SIG-M5 (cell line): ENCODE measurements at places on chromosomes 3 and 15.
A peak's percentile ranks its signal among the peaks of the same experiment; 100 is the strongest.

- no peak for DNase-seq
These were observed 224.6 kb downstream of the NLGN1 start for GRCh38 chr3:173622166-173622565.

DNA sequence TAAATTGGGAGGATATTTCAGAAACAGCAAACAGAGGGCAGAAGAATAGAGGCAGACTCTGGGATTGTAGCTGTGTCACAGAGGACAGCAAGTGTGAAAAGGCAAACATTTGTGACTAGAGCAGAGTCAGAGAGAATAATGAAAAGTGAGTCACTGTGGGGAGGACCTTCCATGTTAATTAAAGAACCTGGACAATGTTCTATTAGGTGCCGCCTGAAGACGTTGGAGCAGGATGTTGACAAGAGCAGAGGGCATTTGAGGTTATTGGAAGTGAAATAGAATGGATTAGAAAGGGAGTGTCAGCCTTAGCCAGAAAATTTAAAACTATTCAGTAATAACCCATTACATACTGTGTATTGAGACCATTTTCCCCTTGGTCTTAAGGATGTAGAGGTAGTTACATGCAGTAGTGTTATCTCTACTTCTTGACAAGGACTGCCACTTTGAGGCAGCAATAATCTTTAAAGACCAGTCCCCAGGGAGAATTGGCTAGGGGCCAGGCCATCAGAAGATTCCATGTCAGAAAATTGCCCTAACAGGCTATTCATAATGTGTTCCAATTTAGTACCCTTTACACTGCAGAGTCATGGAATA, 5.8 kb downstream of the ACKR2 start:
- no peak for DNase-seq

DNA sequence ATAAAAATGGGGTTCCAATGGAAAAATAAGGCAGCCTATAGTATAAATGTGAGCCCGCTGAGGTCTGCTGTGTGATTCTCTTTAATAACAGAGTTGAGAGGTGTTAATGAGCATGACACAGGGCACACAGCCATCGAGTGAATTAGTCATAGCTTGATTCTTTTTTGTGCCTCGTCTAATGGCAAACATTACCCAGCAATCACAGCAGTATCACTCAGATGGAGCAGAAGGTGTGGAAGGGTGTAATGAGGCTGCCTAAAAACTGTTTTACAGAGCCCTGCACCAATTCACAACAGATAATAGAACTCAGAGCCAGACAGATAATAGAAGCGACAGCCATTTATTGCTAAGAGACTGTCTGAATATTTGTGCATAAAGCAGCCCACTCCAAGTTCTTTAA, 178.6 kb upstream of the TPRG1 start:
- DNase-seq, result no peak

DNA sequence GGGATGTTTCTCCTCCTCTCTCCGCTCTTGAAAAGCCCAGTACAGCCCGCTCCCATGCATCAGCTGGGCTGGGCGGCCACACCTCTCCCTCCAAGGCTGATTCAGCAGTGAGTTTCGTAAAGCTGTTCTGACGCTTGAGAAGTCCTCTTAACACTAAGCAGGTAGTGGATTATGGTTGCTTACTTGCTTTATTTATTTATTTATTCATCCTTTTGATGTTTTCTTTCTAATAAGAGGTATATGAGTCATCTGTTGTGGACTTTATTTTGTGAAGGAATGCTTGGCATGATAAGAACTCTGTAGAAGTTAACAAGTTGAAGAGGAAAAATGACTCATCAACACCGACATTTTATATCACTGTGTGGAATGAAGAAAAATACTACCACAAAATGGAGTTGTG, 285.0 kb downstream of the SQOR start:
- no peak for DNase-seq

DNA sequence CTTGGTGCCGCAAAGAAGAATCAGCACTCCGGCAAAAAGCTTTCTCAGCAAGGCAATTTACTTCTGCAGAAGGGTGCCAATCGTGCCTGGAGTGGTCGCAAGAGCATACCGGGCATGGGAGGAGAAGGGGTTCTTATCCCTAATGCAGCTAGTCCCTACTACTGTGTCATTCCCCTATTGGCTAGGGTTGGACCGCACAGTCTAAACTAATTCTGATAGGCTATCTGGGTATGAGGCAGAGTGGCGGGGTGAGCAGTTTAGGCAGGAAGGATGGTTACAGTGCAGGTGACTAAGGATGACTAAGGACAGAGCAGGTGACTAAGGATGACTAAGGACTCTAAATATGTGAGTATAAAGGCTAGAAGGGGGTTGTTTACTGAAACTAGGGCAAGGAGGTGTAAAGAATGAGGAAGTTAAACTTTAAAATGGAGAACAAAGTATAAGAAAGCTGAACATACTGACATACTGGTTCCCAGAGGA, 52.9 kb downstream of the PGBD4 start:
- DNase-seq, result no peak

- DNase-seq, result no peak
These were observed 141.6 kb downstream of the SCAPER start for GRCh38 chr15:76763554-76763953.

- no peak for DNase-seq
These were observed 732.4 kb downstream of the CADM2 start for GRCh38 chr3:85691196-85691595.

GRCh38 chr15:88956906-88957305, 43.7 kb upstream of the MFGE8 start:
- DNase-seq, result no peak

- DNase-seq, result no peak
These were observed 14.4 kb upstream of the C3orf80 start for GRCh38 chr3:160210799-160211221.

DNA sequence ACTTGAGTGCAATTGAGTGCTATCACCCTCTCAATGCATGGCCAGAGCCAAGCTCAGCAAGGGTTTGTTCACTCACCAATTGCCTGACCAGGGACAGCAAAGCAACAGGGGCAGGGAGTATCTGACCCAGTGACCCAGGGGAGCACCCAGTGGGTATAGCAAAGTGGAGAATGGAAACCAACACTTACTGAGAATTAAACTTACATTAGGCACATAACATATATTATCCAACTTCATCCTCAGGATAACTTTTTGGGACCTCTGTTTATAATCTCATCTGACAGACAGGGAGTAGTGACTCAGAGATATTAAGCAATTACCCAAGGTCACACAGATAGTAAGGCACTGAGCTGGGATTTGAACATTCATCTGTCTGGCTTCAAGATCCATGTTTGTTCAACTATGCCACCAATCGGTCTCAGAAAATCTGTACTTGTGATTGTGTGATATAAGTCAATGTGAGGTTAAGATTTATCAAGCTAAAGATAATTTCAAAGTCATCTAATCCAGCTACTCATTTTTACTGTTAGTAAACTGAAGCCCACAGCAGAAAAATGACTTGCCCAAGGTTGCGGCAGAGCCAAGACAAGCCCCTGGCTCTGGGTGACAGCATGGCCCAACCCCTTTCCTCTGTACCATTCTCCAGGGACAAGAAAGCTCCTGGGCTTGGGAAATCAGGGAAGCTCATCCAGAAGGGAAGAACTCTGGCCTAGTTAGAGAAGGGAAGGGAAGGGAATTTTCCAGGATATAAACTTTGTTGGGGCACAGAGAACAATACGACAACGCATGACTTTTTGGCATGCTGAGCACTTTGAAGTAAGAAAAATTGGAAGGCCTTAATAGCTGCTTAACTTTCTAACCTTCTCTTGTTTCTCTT, 138.0 kb upstream of the SMAD3 start:
- DNase-seq, result no peak

DNA sequence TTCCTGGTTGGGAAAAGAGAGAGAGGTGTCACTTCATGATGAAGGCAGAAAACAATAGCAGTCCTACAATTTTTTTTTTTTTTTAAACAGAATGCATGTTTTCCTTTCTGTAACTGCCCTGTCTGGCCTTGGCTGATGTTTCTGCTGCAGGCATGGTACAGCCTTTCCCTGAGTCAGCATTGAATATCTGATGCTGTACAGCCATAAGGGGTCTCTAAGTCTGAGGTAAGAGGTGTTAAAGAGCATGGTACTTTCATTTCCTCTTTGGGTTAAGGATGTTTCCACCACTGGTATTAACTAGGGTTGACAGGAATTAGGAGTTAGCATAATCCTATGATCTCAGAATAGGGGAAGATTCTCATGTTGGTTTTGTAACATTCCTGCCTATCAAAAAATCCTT, 147.4 kb downstream of the CHST2 start:
- DNase-seq, result peak; percentile 6

DNA sequence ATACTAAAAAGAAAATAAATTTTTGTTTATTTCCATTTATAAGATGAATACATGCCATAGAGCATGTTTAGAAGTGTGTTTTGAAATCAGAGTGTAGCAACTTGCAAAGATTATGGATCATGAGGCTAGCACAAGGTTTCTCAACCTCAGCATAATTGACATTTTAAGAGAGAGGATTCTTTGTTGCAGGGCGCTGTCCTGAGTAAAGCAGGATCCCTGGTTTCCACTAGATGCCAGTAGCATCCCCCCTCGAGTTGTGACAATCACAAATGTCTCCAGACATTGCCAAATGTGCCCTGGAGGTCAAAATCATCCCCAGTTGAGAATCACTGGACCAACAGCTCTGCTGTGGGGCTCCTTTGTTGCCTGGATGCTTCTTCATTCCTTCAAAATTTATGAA, 128.5 kb upstream of the RBMS3 start:
- no peak for DNase-seq

GRCh38 chr15:90114451-90114901, 12.2 kb upstream of the IDH2 start:
- no peak for DNase-seq

DNA sequence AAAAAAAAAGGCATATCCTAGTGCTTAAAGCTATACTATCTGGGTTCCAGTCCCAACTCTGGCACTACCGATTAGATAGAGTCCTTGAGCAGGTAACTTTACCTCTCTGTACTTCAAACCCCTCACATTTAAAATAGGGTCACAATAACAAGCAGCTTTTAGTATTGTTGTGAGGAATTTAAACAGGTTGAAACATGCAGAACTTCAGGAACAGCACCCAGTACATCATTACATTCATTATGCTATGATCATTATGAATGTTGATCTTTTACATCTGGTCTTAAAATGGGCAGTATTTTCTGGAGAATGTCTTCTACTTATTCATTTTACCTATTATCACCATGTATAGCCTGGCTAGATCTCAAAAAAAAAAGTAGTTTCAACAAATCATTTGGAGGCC, 176.1 kb upstream of the CCDC54 start:
- DNase-seq, result no peak

DNA sequence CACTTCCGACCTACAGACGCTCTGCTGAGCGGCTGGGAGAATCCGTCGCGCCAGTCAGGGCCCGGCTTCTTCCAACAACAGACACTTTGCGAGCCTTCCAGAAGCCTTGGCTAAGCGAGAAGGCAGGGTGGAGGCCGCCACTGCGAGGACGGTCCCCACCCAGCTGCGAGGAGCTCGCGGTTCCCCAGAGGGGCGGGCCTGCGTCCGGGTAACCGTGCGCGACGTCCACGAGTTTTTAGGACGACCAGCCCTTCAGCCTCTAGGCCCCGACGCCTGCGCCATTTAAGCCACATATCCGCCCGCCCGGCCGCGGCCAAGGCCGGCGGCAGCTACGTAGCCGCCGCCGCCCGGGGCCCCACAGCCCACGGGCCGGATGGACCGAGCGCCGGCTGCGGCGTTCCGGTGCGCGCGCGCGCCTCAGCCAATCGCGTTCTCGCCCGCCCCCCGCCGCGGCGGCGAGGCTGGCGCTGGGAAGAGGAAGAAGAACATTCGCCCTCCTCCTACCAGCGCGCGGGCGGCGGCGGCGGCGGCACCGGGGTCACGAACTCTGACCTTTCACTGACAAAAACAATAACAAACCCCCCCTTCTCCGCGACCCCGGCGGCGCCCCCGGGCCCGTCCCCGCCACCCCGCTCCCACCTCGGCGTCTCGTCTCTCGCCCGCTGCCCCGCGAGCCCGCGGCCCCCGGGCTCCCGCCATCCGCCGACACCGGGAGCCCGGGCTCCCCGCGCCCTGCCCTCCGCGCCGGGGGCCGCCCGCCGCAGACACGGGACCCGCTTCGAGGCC, at the start of gene NR2C2:
NR2C2 (plus strand) TSS at position 484 of the 786 bp plus-strand sequence. CDS start 56,332 bp downstream, outside the sequence.
- peak; percentile 33 for DNase-seq

DNA sequence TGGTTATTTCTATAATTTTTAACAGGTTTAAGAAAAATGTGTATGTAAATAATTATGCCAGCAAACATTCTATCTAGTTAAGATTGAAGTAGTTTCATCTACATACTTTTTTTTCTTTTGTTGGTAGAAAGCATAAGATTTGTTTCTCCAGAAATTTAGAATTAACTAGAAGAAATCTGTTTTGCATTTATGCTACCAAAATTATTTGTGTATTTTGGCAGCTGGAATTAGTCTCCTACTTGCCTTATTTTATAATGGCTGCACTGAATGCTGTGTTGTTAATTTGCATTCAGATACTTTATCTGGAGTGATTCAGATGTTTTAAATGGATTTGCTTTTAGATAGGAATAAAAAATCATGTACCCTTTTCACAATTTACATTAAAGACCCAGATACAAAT, 100.2 kb upstream of the NAALADL2 start:
- DNase-seq, result no peak

DNA sequence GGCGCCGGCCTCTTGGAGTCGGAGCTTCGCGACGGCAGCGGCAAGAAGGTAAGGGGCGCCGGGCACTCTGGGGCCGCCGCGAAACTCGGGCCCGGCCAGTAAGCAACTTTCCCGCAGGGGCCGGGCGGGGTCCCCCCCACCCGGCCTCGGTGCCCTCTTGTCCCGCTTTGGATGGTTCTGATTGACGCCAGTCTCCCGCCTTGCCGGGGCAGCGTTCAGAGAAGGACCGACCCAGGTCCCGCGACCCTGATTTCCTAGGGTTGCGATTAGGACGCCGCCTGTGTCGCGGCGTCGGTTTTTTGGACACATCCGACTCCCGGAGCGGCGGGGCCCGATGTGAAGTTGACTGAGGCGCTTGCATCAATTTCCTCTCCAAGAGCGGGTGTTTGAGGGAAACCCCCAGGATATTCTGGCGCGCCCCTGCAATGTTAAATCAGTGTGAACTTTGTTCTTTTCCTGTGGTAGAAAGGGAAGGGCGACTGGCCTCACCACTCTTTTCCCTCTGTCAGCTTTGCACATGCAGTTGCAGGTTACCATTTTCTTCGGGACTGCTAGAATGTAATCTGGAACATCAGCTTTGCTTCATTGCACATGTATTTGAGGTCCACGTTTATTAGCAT, 755 bp downstream of the PDE8A start:
- DNase-seq, result no peak

- DNase-seq, result no peak
These were observed 307.8 kb upstream of the ARRDC4 start for GRCh38 chr15:97652700-97653167.

DNA sequence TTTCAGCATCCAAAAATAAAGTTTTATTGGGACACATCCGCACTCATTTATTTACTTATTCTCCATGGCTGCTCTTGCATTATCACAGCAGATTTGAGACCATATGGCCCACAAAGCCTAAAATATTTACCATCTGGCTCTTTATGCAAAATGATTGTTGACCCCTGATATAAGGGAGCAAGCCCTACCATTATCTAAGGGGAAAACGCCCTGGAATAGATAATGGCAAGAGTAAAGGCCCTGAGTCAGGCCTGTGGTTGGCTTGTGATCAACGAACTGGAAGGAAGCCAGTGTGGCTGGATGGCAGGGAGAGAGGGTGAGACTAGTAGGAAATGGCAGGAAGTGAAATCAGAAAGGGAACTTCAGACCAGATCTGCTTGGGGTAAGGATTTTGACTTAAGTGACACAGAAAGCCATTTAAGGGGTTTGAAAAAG, 24.6 kb upstream of the DMXL2 start:
- peak; percentile 47 for DNase-seq

- no peak for DNase-seq
These were observed 90.9 kb upstream of the ZNF280D start for GRCh38 chr15:56824175-56824574.
